ENCODE measurements at places on chromosomes 1 and 21.

DNA sequence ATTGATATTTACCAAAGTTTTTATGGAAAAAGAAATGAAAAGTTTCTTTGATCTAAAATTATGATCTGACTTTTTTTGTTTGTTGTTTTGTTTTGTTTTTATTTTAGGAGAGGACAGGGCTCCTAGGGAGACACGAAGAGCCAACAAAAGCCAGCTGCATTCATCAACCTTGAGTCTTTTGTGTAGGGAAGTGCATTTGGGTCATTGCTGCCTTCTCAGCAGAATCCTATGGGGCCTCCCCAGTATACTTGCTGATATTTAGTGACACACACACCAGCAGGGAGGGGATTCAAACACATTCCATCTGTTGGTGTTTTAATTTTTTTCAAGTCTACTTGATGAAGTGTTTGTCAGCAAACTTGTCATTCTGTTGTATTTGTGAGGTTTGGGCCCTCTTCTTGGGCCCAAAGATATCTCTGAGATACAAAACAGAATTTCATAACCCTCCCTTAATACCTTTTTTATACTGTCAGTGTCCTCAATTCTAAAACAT, 203.5 kb downstream of the NTNG1 start:
- no peak for DNase-seq

- no peak for DNase-seq
These were observed 29.4 kb downstream of the VAV3 start for GRCh38 chr1:107935396-107936064.

- DNase-seq = no peak
These were observed 28.3 kb downstream of the RHOU start for GRCh38 chr1:228763561-228763960.

DNA sequence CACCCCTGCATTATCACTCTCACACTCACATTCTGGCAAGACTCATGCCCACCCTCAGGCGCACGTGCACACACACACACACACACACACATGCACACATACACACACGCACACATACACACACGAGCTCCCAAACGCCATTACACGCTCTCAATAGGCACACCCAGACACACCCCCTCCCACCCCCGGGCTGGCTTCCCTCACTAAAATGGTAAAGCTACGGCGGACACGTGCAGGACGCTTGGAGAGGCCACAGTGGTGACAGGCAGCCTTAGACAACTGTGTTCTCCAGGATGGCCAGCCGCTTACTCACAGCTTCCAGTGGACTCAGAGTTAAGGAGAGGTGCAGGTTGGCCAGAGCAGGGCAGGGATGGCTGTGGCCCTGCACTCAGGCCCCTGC, 10.1 kb downstream of the MATN1 start:
- DNase-seq = no peak

DNA sequence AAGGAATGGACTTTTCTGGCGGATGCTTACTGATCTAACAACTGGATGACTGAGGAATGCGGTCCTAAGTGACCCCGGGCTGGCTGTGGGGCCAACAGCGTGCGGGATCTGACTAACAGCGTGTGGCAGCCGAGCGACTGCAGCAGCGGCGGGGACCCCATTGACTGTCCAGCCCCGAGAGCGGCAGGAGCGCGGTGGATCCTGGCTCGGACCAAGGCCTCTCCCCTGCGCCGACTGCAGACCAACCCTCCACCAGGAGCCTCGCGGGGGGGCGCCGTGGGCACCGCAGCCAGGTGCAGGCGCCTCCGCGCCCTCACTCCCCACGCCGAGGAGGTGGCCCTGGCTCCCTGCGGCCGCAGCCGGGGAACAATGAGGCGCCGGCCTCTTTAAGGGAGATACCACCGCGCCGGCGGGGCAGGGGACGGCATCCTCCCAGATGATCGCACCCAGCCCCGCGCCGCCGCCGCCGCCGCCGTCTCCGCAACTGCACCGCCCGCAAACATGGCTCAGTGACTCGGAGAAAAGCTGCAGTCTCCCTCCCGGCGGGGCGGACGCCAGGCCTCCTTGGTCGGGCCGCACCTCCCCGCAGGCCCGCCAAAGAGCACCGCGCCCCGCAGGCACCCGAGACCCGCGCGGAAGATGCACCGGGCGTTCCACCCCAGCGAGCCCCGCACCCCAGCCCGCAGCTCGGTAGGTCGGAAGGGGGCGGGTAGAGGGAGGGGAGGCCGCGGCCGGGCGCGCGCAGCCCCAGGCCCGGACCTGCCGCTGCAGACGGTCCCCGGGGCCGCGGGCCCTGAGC, 694 bp upstream of the PDIK1L start:
- peak; percentile 83 for DNase-seq

DNA sequence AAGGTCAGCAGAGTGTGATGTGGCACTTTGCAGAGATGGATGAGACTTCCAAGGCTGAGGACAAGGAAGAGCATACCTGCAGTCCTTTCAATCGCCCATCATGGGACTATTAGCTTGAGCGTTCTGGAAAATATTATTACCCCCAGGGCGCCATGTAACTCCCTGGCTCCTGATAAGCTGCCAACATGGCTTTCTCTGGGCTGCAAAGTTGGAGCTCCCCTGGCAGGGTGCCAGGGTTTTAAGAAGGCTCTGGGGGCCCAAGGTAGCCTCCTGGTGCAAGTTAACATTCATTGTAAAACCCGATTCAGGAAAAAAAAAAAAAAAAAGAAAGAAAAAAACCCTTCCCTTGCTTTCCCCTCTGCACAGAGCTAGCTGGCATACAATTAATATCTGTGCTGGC, 196.7 kb downstream of the PBX1 start:
- DNase-seq = no peak

GRCh38 chr1:219130366-219130935, 43.2 kb upstream of the LYPLAL1 start:
- no peak for DNase-seq

- no peak for DNase-seq
These were observed 168.5 kb downstream of the ACTL8 start for GRCh38 chr1:17923666-17924065.

DNA sequence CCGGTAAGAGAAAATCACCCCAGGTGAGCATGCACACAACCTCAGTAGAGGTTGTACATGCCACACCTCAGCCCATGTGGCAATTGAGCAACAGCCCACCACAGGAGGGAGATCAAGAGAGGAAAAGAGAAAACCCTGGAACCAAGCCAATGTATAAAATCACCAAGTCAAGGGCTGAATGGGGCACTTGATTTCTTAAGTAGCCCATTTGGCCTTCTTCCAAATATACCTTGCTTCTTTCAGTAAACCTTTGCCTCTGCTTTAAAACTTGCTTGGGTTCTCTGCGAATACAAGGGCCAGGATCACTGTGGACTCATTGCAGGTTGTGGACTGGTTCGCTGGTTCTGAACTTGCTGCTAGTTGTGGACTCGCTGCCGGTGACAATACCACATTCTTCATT, 1814.0 kb downstream of the PLA2G4A start:
- DNase-seq = no peak

DNA sequence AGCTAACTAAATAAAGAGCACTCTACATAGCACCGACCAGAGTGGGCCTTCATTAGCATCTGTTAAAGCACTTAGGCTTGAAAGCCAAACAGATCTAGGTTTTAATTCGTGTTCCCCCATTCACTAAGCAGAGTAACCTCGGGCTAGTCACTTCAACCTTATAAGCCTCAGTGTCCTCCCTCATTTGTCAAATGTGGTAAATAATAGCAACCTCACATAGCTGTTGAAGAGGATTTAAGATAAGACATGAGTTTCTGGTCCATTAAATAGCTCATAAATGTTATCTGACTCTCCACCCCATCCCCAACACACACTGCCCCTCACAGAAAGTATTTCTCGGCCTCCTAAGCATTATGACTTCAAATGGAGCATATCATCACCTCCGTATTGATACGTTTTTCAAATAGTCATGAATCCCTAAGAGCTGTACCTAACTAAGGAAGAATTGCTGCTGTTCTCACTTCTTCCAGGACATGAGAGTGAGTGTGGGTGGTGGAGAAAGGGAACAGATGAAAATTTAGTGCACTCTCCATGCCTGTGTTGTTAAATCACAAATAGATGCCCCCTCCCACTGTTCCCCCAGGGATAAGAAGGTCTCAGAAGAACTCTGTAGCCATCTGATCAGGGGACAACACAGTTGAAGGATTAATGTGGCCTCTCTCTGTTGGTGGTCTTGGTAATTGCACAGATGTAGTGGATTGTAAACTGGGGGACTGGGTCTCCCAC, 47.6 kb downstream of the PLPP3 start:
- DNase-seq = no peak

DNA sequence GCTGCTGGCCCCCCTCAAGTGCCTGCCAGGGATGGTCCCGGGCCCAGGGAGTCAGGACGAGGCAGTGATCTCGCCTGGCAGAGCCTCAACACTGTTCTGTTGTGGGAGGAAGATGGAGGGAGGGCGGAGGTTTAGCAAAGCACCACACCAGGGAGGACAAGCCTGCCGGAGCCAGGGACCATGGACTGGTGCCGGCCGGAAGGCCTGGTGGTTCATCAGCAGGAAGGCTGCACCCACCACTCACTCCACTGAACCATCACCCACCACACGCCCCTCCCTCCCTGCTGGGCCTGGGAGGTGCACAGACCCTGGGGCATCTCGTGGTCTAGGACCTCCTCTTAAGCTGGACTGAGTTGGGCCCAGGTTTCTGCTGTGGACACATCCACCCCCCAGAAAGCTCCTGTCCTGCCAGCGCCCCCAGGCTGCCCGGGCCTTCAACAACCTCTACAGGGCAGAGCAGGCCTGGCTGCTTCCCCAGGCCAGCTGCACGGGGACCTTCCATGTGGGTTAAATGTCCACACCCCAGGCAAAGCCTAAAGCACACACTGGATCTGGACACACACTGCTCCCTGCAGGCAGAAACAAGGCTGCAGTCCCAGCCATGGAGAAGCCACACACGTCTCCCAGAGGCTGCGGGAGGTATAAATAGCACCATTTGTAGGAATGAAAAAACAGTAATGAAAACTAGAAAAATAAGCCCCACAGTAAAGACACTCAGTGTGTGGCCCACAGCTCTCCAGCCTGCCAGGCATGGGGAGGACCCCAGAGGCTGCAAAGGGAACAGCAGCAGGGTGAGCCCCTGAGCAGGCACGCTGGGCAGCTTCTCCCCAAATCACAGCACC, 10.4 kb upstream of the TMEM240 start:
- DNase-seq = no peak

GRCh38 chr1:196603651-196604050, 4.6 kb downstream of the KCNT2 start:
- DNase-seq = no peak

DNA sequence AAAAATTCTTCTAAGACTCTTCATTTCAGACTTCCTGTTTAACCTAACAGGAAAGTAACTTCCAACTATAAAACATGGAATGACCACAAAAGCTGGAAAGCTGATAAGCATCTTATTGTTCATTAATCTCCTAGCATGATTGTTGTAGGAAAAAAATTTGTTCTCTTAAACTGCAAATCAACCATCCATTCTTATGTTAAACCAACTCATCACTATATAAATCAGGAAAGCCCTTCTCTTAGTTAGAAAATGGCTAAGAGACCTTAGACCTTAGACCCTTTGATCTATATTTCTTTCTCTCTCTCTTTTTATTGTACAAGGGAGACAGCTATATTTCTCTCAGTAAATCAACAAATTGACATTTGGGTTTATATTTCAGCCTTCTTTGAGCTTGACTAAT, 101.4 kb downstream of the UBE2U start:
- no peak for DNase-seq

DNA sequence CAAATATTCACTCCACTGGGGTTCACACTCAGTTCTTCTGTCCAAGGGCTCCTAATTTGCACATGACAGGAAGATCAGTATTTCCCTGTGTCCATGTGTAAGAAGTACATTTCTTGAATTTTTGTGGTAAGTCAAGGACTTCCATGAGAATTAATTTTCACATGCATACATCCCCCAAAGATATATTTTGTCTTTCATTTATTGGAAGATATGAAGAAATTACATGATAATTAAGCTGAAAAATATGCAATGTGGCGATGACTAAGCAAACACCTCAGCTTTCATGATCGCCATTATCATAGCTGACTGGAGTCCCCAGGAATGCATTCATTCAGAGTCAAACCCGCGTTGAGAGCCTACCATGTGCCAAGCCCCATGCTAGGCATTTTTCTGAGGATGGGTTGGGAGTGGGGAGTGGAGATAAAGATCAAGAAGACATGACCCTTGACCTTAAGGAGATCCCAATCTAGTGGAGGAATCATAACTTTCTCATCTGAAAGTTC, 104.6 kb upstream of the F3 start:
- peak; percentile 55 for DNase-seq

DNA sequence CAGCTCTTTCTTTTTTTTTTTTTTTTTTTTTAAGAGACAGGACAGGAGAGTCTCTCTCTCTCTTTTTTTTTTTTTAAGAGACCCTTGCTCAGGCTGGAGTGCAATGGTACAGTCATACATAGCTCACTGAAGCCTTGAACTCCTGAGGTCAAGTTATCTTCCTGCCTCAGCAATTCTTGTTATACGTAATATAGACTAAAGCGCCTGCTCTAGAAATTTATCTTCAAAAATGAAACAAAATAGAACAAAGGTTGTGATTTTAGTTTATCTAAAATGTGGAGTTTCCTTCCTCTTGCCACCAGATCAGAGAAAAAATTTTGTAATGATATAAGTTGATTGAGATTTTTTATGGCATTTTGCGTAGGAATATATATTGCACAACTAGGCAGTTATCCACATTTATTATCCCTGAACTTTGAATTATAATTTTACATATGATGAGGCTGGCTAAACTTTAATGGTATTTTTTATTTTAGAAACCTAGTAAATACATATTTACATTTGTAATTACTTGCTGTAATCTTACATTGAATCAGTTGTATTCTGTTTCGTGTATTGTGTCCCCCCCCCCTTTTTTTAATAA, 44.2 kb downstream of the MTF2 start:
- no peak for DNase-seq

DNA sequence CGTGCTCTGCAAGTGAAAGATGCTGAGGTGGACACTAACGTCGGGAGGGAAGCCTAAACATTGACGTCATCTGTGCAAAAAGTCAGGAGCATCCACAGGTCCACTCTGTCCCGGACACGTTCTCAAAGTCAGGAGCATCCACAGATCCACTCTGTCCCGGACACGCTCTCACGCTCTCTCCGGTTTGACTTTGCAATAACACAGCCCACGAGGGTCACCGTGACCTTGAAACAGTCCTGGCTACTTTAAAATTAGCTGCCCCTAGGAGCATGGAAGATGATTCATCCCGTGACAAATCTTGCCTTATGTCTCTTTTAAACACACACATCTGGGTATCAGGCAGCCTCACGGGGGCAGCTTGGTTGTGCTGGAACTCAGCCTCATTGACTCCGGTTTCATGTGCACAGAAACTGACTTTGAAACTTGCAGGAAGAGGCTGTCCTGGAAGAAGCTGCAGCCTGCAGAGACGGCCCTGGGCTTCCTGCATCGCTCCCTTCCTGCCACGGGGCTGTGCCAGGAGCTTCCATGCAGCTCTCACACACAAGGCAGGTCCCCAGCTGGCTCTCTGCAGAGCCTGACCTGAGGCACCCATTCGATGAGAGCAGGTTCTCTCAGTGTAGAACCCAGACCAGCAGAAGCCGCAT, 18.1 kb upstream of the COL18A1 start:
- DNase-seq = peak; percentile 52

GRCh38 chr1:206778031-206778430, 5.7 kb upstream of the IL10 start:
- DNase-seq = no peak
